CD4-positive, alpha-beta T cell treated with Interleukin-21 for 1 hour (primary cell): ENCODE measurements at places on chromosomes 1 and 21.
A peak's percentile ranks its signal among the peaks of the same experiment; 100 is the strongest.

DNA sequence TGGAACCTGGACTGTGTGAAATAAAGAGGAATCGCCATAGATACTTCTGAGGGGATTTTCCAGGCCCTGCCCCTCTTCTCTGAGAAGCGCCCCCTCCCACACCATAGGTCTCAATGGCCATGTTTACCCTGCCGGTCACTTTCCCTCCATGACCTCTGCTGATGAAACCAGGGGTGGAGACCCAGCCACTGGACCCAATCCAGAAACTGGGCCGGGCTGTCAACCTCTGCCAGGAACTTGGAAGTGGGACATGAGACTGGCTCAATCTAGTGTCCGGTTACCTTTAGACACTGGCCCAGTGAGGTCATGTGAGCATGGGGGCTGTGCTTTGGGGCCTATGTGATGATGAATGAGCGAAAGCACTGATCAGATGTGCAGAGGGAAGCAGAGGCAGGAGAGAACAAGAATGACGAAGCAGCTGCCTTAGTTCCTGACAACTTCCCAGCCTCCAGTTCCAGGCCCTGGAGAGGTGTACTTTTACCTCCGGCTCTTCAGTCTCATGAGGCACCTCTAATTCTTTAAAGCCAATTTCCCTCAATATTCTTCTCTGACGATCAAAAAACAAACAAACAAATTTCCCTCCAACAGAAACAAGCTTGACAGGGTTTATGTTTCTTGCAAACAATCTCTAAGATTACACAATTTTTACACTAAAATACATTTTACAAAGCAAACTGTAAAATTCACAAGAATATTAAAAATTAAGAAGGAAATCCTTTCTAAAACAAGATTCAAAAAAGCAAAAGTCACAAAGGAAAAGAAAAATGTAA is 4.9 kb downstream of the ASAP3 start:
- DNase-seq: no peak

- no peak for DNase-seq
These were observed 106.0 kb downstream of the DPYD start for GRCh38 chr1:97814804-97815203.

DNA sequence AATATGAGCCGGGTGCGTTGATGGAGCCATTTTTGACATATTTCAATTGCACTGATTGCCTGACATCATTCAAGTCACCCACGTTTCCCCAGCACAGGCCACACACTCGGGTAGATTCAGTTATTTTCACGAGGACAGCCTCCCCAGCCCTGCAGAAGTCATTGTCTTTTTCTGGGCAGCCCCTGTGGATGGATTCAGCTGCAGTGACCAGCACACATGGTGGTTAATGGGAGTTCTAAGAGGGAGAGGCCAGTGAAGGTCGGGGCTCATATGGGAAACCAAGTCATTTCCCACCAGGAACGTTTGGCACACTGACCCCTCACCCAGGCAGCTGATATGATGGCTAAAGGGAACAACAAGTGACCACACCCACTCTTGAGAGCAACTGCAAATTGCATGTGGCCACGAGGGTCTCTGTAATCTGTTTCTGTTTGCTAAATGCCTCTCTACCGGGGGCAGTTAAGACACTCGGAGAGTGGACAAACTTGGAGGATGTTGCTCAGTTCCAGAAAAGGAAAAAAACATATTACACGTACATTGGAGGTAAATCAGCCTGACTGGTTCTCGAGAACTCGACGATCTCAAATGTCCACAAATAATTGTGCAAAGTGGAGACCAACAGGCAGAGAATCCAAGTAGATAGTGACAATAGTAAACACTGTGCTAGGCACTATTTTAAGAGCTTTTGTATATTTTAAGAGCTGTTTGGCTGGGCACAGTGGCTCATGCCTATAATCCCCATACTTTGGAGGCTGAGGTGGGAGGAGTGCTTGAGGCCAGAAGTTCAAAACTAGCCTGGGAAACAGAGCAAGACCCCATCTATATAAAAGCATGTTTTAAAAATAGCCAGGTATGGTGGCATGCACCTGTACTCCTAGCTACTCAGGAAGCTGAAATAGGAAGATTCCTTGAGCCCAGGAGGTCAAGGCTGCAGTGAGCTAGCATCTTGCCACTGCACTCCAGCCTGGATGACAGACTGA is 167.2 kb upstream of the IRF2BP2 start:
- no peak for DNase-seq

DNA sequence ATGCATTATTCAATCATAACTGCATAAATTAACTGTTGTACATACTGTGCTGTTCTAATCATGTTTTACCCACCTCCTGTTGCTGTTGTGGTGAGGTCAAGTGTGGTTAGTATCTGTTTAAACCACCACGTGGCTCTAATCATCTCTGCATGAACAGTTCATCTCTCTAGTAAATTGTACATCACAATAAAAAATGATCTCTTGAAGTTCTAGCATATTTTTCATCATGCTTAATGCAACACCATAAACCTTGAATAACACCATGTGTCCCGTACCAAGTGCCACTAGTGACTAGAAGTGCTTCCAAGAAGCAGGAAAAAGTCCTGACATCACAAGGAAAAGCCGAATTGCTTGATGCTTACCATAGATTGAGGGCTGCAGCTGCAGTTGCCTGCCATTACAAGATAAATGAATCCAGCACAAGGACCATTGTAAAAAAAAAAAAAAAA is 51.7 kb downstream of the SNRPE start:
- no peak for DNase-seq

GRCh38 chr1:80893115-80893514 is 907.6 kb upstream of the ADGRL2 start:
- DNase-seq: no peak

GRCh38 chr1:44822981-44823451 is 14.7 kb downstream of the BTBD19 start:
- no peak for DNase-seq

GRCh38 chr21:14706712-14707510 is 160.8 kb upstream of the SAMSN1 start:
- no peak for DNase-seq

DNA sequence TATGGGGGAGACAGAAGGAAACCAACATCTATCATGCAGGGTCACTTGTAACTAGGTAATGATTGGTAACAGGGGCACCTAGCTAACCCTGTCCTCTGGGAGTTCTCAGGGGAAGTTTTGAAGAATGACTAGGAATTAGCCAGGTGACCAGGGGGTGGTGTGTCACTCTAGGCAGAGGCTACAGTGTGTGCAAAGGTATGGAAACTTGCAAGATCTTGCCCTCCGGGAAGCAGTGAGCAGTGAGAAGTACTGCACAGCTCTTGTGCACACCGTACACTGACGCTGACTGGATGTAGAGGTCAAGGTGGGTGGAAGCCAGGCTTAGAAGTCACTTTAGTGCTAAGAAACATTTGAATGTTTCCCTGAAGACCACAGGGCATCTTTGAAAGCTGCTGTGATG is 62.9 kb upstream of the LMO4 start:
- DNase-seq: no peak

GRCh38 chr1:107244709-107245500 is 104.1 kb downstream of the NTNG1 start:
- DNase-seq: no peak

GRCh38 chr21:34009193-34009592 is 64.2 kb upstream of the MRPS6 start:
- no peak for DNase-seq

GRCh38 chr1:103146166-103146565 is 37.8 kb upstream of the COL11A1 start:
- no peak for DNase-seq

DNA sequence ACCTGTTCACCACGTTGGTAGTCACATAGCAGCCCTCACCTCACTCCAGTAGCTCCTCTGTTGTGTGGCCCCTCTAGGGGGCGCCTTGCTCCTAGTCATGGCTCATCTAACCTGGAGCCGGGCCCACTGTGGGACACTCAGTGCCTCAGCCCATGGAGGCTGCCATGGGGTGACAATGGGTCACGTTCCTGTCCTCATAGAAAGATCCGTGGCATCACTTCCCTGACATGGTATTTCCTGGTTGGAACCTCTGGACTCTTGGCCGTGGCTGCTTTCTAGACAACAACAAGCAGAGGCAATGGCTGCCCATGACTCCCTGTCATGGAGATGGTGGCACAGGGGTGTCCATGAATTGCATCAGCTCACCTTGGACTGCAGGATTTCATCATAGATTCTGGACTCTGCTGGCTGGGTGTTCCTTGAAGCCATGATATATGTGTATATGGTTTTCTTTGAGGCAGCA is 27.5 kb upstream of the SLAMF6 start:
- peak; percentile 60 for DNase-seq

GRCh38 chr1:53325326-53326087 is 2.4 kb downstream of the LRP8 start:
- no peak for DNase-seq

DNA sequence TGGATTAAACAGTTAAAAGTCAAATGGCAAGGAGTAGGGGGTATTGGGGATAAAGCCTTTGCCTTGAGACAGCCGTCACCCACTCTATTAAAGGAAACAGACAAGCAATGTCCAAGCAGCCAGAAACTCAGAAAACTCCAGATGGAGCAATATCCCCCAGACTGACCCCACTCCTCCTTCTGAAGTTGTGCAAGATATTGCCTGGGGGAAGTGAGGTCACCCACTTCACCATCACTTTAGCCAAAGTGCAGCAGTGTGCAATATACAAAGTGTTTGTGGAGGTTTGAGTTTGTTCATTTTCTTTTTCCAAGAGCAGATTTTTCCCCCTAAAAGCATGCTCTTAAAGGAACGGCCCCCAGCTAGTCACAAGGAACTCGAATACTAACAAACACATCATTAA is 125.1 kb downstream of the ETS2 start:
- DNase-seq: no peak

GRCh38 chr21:31445137-31445536 is 101.1 kb upstream of the TIAM1 start:
- DNase-seq: no peak

GRCh38 chr21:15868940-15869339 is 139.2 kb downstream of the USP25 start:
- DNase-seq: no peak

GRCh38 chr1:19232524-19232846 is 18.8 kb downstream of the EMC1 start:
- no peak for DNase-seq

DNA sequence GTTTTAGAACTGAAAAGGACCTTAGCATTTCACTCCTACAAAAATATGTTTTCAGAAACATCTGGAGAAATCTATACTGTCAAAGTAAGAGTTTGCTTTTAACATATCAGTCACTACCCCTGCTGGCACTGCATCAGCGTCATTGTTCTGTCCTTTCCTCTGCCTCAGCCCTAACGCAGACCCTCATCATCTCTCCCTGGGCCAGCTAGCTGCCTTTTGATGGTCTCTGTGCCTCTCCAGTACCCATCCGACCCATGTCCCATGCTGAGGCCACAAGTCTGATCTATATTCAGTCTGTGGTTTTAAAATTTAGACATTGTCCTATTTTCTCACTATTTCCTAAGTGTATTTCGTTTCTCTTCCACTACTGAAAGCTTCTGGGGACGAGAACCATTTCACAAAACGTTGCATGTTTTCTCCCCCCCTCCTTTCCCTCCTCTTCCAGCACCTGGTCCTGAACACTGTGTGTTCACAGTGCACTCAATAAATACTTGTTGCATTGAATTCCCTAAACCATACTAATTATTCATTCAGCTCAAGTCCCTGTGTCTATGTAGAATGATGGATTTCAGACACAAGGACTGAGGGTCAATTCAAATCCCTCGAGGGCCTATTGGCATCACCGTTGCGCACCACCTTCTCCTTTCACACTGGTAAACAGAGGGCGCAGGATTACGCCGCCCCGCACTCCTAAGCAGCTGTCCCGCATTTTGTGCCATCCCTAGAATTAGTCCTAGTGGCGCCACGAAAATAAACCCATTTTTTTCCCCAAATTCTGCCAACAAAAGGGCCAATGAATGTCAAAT is 53.4 kb downstream of the CD2 start:
- no peak for DNase-seq

DNA sequence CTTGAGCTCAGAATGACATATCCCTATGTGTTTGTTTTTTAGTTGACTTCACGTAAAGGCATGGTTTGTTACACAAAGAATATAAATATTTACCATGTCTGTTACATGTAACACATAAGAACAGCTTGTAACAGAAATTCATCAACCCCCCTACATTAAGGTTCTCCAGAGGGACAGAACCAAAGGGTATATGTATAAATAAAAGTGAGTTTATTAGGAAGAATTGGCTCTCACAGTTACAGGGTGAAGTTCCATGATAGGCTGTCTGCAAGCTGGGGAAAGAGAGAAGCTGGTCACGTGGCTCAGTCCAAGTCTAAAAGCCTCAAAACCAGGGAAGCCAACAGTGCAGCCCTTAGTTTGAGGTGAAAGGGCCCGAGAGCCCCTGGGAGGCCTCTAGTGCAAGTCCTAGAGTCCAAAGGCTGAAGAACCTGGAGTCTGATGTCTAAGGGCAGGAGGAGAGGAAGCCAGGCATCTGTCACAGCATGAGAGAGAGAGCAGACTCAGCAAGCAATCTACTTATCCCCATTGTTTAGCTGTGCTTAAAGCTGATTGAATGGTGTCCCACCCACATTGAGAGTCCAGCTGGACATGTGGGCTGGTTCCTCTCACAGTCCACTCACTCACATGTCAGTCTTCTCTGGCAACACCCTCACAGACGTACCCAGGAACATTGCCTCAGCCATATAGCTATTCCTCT is 15.8 kb downstream of the THRAP3 start:
- no peak for DNase-seq

- DNase-seq: no peak
These were observed 29.3 kb downstream of the ATF3 start for GRCh38 chr1:212637902-212638301.

DNA sequence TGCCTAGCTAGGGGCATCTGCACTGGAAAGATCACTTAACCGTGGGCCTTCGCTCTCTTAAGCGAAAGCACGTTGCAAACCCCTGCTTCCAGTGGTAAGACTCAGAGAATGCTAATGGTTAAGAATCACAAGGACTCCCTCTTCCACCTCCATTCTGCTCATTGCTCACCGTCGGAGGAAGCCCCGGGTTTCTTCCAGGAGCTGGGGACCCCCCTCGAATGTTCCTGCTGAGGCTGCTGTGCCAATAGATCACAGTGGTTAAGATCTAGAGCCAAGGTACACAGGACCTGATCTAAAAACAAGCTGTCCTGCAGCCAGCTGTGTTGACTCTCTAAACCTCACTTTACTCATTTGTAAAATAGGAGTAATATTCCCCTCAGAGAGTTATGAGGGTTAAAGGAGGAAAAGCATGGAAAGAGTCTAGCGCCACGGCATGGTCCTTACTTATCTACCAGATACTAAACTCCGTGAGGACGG is 765 bp downstream of the VAMP3 start:
- DNase-seq: no peak

- no peak for DNase-seq
These were observed 7.3 kb downstream of the OR2C3 start for GRCh38 chr1:247528812-247529474.

GRCh38 chr1:92599184-92599583 is 112.5 kb upstream of the GFI1 start:
- peak; percentile 53 for DNase-seq

DNA sequence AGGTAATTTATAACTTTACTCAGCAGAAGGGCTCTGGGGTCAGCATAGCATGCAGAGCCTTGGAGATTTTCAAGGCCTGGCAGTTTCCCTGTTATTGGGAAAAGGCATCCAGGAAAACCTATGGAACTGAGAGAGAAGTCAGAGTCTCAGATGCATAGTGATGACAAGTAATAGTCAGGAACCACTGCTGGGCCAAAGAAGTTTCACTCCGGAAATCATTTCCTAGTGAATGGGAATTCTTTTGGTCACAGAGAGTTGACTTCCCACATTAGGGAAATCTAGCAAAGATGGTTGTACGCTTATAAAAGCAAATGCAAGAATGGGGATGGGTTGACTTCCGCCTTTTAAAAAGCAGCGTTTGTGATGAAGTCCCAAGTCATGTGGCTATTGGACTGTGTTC is 28.4 kb upstream of the RUNX1 start:
- no peak for DNase-seq
